Fibroblast of the aortic adventitia (primary cell): ENCODE measurements at places on chromosomes 13 and 19. TPM values are rescaled to one million over a fixed set of nuclear protein-coding genes. Genes with fewer than 3 reads are reported as not detected.

GRCh38 chr13:99193152-99193551, 7.5 kb upstream of the UBAC2 start:
- DNase-seq = no peak

- no peak for DNase-seq
These were observed 115.8 kb downstream of the DNAJC15 start for GRCh38 chr13:43139211-43139610.

The EDNRB gene
- total RNA-seq = 1.3 and 23.3 TPM in 2 replicates

- DNase-seq = no peak
These were observed 4.3 kb downstream of the SOX1 start for GRCh38 chr13:112071102-112071722.

DNA sequence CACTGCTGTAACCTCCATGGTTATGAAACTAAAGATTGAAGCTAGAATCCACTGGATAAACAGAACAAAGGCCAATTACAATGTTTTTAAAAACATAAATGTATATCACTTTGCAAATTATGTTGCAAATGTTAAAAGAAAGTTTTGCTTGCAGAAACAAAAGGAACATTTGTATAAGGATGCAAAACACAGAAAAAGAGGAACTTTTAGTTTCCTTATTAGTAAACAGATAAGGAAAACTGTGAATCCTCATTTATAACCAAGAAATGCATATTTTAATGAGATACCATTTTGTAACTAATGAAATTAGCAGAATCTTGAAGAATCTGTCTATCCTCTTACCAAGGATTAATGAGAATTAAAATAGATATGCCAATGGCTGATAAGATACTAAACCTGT, 32.3 kb downstream of the LPAR6 start:
- no peak for DNase-seq

DNA sequence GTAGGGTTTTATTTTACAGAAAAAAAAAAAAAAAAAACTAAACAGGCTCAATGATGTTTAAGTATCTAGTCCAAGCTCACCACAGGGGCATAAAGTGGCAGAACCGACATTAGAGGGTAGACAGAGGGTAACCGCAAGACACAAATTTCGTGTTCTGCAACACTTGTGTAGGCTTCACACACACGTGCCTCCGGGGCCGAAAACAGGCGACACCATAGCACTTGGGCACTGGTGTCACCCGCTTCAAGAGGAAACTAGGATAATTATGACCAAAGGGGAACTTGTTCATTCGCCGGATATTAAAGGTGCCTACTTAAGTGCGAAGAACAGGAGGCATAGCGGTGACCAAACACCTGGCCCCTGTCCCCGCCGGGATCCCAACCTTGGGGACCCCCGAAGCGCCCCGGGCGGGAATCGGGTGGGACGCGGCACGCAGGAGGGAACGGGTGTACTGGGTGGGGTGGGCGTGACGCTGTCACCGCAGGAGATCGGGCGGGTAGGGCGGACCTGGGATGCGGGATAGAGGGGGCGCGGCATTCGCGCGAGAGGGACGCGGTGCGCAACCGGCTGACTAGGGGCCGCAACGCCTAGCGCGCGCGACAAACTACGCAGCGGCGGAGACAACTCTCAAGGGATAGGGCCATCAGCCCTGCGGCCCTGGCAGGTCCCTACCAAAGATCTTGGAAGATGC, 558 bp downstream of the MZT1 start:
- DNase-seq = peak; percentile 10

GRCh38 chr13:98476538-98476966, 100.4 kb downstream of the STK24 start:
- DNase-seq = peak; percentile 76

DNA sequence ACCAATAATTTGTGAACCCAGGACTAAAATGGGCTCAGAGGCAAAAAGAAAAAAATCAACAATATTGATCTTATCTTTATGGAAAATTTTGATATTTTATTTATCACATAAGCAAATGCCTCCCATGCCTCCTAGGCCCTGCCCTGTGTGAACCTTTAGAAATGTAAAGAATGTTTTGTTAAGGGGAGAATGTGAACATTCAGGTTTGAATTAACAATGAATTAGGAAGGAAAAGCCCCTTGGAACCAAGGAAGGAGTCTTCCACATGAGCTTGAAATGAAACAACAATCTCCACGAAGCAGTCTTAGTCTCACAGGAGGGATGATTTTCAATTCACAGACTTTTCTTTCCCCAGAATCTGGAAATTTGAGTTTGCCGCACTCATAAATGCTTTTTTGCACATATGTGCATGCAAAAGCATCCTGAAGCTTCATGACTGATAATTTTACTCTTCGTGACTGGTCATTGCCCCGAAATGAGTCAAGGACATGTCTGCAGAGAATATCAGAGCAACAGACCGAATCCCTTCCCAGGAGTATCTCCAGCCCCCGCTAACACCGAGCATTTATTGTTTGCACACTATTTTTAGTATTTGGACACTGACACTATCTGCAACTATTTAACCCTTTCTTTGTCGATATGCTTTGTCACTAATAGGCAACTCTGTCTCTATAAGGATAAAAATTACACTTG, 135.2 kb downstream of the DCT start:
- DNase-seq = peak; percentile 51

DNA sequence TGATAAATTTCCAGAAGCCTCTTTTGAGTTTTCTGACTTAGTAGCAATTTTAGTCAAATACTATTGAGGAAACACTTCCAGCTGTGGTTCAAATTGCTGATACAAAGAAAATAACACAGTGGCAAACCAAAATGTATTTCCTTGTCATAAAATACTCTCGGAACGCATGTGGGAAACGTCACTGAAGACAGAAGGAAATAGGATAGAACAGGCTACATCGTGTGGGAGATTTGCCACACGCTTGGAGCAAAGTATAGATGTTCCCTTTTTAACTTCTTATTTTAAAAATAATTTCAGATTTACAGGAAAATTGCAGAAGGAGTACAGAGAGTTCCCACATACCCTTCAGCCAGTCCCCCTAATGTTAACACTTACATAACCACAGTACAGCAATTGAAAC, 88.8 kb downstream of the ING1 start:
- no peak for DNase-seq

- no peak for DNase-seq
These were observed 10.4 kb downstream of the CPT1C start for GRCh38 chr19:49701271-49701786.

The AP1M2 gene
- total RNA-seq = not detected in 2 replicates

The GRIN2D gene
- total RNA-seq = 1.2 and 2.2 TPM in 2 replicates

DNA sequence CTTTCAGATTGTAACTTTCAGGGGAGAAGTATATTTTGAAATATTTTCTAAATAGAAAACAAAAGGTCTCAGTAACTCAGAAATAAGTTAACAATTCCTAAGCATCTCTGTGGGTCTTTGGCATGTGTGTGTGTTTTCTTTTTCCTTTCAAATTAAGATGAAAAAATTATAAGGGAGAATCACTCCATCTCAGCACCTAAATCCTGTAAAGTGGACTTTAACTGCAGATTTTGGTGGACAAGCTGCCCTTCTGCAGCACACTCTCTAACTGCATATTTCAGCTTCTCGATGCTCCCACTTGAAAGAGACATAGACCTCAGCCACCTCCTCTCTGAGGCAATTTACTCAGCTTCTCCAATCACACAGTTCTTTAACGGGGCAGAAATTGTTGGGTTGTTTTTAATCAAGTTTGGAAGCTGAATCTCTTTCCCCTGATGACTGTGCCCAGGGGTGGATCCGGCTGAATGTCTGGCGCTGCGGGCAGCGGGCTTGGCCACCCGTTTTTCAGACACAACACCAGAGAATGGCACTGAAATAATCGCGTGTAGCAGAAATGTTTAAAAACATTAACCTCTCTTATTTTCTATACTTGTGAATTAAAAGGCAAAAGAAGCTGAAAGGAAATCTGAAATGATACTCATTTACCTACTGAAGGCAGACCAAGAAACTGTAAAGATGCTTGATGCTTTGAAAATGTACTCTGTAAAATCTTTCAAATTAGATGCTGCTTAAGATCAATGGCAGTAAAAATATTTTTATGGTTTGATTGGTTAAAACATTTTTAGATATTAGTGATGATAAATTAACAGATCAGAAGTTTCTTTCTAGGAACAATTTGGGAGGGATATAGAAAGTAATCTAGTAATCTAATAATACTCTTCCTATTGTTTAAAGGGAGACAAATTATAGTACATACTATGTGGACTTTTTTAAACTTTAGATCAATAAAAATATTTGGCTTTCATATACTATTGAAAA, 12.4 kb downstream of the ZIC2 start:
- no peak for DNase-seq

The S1PR2 gene
- total RNA-seq = 9.7 and 44.6 TPM in 2 replicates

- no peak for DNase-seq
These were observed 47.4 kb downstream of the BBC3 start for GRCh38 chr19:47183601-47184000.

The ZNF329 gene
- total RNA-seq = 8.7 and 13.6 TPM in 2 replicates

DNA sequence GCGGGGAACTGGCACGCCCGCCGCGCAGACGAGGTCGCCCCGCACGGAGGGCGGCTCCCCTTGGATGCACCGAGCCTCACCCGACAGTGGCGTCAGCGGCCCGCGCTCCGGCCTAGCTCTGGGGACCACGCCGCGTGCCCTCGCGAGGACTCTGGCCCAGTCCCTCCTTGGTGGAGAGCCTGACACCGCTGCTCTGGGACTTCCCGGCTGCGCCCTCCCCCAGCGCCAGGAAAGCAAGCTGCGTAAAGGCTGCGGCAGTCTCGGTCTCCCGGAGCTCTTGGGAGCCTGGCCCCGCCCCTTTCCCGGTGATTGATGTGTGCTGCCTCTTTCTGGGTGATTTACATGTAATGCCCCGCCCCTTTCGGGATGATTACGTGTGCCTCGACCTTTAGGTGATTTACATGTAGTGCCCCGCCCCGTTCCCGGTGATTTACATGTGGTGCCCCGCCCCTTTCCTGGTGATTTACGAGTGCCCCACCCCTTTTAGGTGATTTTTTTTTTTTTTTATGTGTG, at the start of gene LENG9:
Gene LENG9 (minus strand): TSS at position 248 of the 513 bp plus-strand sequence. CDS start 252 bp downstream, outside the sequence.
- DNase-seq = peak; percentile 98

DNA sequence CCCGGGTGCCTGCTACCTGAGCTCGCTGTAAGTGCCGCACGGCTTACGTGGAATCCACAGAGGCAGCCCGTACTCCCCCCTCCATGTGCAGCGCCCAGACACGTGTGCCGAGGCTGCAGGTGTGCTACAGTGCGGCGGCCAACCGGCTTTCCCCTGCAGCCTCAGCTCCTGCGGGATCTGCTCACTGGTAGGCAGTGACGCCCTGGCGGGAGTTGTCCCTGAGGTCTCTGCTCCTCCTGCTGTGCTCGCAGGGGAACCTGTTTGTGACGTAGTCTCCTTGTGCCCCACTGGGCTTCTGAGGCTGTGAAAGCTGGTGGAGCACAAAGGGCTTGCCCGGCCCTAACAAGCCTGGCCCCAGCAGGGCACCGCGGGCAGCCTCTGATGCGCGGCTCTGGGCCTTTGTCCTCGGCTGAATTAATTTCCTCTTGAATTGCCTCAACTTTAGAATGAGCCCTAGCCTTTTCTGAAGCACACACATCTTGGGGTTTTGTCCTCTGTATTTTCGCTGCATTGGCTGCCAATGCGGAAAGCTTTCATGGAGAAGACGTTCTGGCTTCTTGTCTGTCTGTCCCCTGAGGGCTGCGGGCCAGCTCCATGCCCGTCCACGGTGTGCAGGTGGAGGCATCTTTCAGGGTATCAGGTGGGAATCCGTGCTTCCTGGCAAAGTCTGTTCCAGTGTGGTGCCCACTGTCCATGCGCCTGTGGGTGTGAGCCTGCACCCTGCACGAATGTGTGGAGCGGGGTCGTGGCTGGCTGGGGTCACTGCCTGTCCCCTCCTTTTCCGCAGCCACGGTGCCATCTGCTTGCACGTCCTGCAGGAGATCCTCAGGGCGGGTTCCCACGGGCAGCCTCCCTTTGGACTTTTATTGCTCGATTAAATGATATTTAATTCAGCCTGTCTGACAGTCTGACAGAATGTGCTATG, 77.3 kb upstream of the MCF2L start:
- no peak for DNase-seq

- no peak for DNase-seq
These were observed 190.5 kb downstream of the URI1 start for GRCh38 chr19:30132343-30133075.

DNA sequence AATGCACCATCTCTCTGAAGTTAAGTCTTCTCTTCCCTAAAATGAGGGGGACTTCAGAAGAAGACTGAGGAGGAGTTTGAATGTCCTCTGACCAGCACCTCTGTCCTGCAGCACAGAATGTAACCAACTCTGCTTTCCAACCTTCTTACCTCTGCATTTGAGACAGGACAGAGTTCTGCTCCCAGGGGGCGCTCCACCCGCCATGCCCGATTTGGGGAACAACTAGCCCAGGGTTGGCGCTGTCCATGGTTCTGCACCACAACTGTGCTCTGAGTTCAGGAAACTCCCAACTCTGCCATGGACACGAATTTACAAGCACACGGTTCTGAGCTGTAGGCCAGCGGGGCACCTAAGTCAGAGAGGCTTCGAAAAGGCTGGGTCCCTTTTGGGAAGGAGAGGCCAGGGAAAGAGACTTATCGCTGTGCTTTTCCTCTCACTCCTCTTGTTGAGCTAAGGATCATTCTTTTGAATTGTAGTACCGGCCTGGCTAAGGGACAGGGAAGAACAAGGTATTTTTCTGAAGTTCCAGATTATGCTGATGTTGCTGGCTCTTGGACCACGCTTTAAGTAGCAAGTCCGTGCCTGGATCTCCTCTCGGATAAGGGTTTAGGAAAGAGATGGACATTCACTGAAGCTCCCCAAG, 22.2 kb downstream of the SIGLEC5 start:
- DNase-seq = peak; percentile 73

The TNFSF13B gene
- total RNA-seq = 5.6 and 60.8 TPM in 2 replicates

DNA sequence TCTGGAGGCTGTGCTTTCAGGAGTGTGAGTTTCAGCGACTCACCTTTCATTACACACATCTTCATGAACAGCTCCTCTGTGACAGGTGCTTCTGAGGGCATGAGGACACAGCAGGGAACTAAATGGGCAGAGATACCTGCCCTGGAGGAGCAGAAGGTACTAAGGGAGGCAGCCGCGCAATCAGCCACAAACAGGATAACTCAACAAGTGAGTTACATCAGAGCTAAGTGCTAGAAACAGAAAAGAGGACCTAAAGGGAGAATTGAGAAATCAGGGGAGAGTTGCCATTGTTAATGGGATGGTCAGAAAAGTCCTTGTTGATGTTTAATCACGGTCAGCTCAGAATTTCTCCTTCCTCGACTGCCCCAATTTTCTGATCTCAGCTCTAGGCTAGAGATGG, 42.5 kb downstream of the SYDE1 start:
- DNase-seq = no peak

The PTGER1 gene
- 1.9 and 3.4 TPM in 2 replicates for total RNA-seq

The ZNF225 gene
- 6.1 and 10.8 TPM in 2 replicates for total RNA-seq

GRCh38 chr19:52398081-52398441, 412 bp downstream of the ZNF528 start:
- no peak for DNase-seq

DNA sequence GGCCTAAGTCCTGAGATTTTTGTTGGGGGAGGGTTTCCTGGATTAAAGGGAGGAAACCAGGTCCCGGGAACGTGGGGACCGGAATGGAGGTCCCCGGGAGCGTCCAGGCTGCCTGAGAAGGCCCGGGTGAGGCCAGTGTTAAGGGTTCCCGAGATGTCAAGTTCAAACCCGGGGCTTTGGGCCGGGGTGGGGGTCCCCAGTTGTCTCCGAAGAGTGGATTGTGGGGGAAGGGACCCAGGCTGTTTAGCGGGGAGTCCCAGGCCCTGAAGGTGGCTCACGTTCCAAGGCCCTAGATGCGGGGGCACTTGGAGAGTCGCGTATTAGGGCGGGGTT, 262 bp downstream of the COX7A1 start:
- DNase-seq = no peak

The NLRP7 gene
- total RNA-seq = not detected in 2 replicates

The SIGLEC14 gene
- not detected in 2 replicates for total RNA-seq
